ENCODE measurements at places on chromosomes 12 and 14.

DNA sequence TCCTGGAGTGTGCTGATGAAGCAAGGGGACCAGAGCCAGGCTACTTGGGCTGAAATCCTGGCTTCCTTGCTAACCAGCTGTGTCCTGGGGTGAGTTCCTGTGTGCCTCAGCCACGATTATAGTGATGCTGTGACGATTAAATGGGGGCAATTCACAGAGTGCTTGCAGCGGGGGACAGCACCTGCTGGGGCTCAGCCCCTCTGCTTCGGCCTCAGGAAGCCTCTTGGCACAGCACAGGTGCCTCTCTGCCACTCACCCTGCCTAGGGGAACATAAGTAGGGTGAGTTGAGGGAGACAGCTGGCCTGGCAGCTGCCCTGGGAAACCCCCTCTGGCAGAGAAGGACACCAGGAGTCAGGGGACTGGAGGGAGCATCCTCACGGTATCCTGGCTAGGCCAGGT lies 9.4 kb downstream of the KRT80 start:
- DNase-seq: no peak

GRCh38 chr14:55667801-55668200 lies 87.8 kb downstream of the KTN1 start:
- no peak for DNase-seq

DNA sequence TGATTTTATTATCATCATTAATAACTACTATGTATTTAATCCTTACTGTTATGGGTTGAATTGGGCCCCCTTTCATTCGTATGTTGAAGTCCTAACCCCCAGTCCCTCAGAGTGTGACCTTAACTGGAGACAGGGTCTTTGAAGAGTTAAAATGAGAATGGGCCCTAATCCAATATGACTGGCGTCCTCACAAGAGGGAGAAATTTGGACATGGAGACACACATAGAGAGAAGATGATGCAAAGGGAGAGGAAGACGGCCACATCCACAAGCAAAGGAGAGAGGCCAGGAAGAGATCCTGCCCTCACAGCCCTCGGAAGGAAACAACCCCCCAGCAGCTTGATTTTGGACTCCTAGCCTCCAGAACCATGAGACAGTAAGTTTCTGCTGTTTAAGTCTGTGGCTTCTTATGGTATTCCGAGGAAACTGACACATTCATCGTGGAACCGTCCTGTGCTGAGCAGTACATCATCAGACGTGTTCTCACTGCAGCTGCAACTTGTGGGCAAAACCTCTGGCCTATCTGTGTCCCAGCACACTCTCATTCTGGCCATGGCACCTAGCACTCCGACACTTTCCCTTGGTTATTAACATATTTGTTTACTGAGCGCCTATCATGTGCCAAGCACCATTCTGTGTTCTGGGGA lies 127.6 kb downstream of the SLC38A6 start:
- peak; percentile 58 for DNase-seq

DNA sequence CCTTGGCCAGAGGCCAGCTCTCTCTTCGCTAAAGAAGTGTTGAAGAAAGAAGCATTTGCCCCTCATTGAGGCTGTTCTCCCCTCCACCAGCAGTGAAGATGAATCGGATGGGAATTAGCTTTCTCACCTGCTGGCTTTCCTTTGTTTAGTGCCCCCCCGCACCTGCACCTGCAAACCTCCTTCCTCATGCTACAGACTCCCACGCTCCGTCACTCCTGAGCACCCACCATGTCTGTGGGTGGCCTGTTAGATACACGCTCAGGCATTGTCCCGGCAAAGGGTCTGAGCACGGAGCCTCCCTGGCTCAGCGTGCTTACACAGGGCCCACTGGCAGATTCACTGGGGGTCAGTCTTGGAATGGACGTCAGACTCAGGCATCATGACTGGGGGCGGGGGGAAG lies 121.6 kb downstream of the GLT1D1 start:
- DNase-seq: no peak

DNA sequence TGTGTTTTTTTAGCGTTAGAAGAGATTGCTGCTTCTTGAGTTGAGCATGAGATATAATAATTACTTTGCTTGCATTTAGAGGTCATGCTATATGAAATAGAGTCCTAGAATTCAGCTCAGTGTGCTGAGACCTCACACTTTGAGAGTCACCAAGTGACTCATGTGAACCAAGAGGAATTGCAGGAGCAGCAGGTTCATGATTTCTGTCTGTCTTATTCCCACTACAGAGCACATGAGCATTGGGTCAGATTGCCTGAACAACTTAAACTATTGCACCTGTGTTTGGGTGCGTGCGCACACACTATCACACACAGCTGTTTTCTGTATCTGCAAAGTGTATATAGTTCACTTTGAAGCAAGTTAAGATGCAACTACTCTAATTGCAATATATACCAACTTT lies 109.3 kb downstream of the FGD4 start:
- DNase-seq: no peak
